ENCODE measurements at places on chromosomes 1 and 21.

- peak; percentile 3 for DNase-seq
These were observed 415.0 kb downstream of the HLX start for GRCh38 chr1:221294242-221294641.

DNA sequence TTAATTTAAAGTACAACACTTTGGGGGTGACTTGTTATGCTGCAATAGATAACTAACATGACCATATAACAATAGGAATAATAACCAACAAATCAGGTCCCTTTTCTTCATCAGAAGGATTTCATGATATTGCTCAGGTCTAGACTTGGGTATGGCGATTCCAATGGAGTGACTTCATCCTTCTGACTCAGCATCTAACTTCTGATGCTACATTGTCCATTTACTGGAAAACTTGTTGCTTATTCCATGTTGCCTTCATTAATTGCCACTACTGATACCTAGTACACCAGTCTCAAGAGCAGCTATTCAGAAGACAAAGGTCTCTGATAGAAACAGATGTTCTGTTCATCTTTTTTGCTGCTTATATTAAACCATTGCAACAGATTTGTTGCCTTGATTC lies 324.3 kb downstream of the TGFB2 start:
- DNase-seq, result no peak

DNA sequence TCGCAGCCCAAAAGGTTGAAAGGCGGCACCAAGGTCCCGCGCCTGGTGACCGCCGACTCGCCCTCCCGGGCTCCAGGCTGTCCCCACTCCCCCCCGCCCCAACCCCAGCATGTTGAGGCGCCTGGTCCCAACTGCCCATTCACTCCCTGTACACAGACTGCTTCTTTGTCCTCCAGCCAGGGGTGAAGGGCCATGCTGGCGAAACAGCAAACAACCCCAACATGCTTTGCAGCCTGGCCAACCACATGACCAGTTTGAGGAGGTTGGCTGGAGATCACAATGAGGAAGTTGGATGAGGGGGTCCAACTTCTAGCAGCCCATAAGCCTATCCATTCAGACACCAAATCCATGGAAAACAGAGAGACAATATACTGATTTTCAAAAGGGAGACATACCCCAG lies 13.5 kb downstream of the PDE9A start:
- no peak for DNase-seq

GRCh38 chr1:176752505-176752904 lies 289.5 kb downstream of the PAPPA2 start:
- no peak for DNase-seq

DNA sequence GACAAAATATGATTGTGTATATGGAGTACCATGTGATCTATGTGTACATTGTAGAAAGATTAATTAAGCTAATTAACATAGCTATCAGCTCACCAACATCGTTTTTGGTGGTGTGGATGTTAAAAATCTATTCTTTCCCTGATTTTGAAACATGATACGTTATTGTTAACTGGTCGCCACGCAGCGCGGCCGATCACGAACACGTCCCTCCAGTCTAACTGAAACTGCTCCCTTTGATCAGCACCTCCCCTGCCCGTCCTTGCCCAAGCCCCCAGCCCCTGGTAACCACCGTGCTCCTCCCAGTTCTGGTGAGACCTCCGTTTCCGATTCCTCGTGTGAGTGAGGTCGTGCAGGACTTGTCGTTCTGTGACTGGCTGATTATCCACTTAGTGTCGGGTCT lies 67.0 kb downstream of the AGPAT3 start:
- DNase-seq, result no peak
